T-helper 22 cell (primary cell): ENCODE measurements at places on chromosomes 3 and 15.

DNA sequence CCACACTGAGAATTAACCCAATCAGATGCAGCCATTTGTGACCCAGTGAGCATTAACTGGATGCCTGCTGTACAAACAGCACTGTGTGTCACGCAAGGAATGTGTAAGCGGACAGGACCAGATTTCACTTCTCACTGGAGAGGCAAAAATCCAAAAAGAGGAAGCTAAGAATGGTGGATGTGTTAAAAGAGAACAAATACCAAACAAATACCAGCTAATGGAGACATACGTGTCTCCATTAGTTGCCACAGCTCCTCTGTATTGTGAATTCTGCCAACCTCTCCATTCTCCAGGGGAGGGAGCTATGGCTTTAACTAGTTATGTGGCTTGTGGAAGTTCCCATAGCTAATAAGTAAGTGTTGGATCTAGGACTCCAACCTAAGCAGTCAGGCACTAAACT lies 2.6 kb downstream of the LTF start:
- no peak for DNase-seq

GRCh38 chr3:64983583-64984359 lies 296.0 kb upstream of the ADAMTS9 start:
- DNase-seq: no peak

GRCh38 chr15:45747426-45747825 lies 112.6 kb downstream of the SQOR start:
- no peak for DNase-seq

GRCh38 chr3:121520510-121520909 lies 25.3 kb downstream of the POLQ start:
- DNase-seq: no peak

GRCh38 chr3:33006081-33006480 lies 54.6 kb downstream of the CCR4 start:
- DNase-seq: peak; percentile 61

DNA sequence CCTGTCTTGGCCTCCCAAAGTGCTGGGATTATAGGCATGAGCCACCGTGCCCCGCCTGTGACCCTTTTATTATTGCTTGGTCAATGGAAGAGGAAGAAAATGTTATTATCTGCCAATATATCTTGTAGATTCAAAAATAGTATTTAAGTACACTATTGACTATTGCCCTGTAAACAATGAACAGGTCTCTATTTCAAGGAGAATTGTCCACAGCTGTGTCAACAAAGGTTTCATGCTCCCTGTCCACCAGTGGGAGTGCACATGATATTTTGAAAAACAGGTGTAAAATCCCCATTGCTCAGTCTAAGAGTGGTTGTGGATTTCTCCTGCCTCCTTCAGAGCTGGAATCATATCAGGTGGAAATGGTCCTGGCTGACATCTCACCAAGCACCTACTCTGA lies 36.5 kb upstream of the IGF1R start:
- no peak for DNase-seq

- no peak for DNase-seq
Observed at GRCh38 chr15:56967336-56967735, 48.9 kb downstream of the TCF12 start.

DNA sequence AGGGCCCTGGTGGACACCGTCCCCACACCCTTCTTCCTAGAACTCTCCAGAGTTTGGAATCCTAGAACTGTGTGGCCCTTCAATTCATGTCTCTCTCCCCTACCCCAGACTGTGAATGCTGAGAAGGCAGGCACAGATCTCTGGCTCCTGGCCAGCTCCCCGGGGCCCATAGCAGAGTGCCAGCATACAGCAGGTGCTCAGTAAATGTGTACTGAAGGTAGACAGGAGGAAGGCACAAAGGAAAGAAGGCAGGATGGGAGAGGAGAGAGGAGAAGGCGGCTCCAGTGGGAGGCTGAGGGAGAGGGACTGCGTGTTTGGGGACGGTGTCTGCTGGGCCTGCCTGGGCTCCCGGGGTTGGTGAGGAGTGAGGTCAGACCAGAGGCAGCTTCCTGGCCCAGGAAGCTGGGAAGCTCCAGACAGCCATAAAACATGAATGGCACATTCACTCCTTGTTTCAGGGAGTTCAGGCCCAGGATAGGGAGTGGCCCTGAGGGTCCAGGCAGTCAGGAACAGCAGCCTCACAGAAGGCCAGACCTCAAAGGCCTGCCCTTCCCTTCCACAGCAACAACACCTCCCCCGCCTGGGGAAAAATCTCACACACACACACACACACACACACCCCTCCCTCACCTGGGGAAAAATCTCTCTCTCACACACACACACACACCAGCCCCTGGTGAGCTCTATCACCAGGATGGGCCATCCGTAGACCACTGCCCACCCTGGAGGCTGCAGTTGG lies 137.1 kb upstream of the PRR20G start:
- DNase-seq: no peak

GRCh38 chr3:172848910-172849309 lies 98.4 kb downstream of the ECT2 start:
- DNase-seq: no peak

GRCh38 chr15:39468331-39468730 lies 112.5 kb upstream of the THBS1 start:
- DNase-seq: no peak

DNA sequence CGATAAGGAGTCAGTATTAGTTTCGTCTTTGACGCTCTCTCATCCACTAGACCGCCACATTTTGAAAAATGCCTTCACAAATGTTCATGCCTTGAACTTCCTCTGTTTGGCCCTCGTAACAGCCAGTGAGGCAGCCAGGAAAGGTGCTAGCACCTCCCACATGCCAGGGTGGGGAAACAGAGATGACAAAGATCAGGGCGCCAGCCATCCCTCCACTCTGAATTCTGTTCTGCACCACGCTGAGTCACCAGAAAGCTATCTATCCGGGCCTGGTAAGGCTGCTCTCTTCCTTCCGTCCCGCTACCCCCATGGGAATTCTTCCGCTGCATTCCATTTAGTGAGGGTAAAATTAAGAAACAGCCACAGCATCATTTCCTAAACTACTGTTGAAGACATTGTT lies 31.3 kb upstream of the BCL2L10 start:
- DNase-seq: no peak

- no peak for DNase-seq
Observed at GRCh38 chr3:100893108-100893507, 100.1 kb downstream of the ABI3BP start.

DNA sequence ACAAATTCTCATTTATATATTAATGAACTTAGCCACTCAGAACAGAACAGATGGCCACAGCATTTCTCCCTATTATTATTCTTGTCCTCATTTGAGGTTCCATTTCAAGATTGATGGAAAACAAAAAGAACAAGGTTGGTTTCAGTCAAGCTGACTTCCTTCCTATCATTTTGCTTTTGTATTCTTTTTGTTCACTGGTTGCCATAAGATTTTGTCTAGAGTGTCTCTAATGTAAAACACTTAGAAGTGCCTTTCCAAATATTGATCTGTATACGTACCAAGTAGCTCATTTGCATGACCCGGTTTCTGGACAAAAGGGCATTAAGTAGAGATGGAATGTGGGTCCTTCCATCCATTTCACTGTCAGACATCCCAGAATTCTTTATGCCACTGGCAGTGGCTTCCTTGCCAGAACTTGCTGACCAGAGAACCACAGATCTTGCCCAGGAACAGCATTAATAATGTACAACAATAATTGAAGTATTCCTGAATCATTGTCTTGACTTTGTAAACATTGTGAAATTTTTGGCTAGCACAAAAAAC lies 63.8 kb downstream of the PEX5L start:
- DNase-seq: no peak

DNA sequence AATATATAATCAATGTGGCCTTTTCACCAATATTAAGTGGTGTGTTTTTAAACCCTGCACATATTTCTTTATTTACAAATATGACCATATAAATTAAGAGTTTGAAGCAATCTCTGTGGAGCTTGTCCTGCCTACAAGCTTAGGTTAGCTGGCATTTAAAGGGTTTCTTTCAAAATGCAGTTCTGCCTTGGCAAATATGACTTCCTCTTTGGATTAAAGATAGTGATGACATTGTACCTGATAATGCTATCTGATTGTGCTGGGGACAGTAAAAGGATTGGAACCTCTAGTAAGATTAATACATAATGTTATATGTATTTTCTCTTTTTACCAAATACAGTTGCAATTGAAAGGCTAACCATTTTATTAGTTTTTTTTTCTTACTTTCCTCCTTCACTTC lies 249.1 kb downstream of the OTOL1 start:
- DNase-seq: no peak

- DNase-seq: no peak
Observed at GRCh38 chr3:160784853-160785252, 28.8 kb downstream of the PPM1L start.

DNA sequence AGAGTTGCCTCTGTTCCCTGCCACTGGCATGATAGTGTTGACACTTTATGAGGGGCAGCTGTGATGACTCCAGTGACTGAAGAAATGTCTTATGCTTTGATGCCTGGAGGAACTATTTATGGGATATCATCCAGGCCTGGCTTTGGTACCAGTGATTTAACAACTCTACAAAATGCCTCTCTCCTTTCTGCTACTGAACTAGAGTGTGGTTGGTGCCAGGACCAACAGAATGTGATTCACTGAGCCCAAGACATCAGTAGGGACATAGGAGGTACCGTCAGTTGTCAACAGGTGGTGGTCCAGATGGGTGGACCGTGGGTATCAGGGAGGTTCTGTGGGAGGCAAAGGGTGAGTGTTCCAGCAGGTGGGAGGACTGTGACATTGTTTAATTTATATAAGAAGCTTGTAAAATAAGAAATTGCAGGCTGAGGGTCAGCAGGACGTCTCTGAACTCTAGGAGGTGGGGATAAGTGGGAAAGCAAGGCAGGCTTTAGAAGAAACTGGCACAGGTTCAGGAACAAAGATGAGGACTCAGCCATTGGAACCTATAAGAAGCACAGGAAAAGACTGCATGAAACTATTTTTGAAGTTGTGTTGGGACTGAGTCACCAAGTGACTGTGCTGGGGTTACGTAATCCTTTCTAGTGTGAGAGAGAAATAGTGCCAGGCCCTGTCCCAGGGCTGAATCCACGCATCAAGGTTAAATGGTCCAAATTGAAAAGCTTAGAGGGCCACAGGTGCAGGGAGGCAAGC lies 28.5 kb upstream of the SLC7A14 start:
- DNase-seq: no peak
